Endothelial cell of umbilical vein (primary cell): ENCODE measurements at places on chromosomes 12 and 14. TPM values are rescaled to one million over a fixed set of nuclear protein-coding genes. Genes with fewer than 3 reads are reported as not detected.

The RERGL gene
- not detected in 2 replicates for polyA plus RNA-seq

The RAB21 gene
- 1.8 and 1.9 TPM in 2 replicates for polyA plus RNA-seq

The BRMS1L gene
- polyA plus RNA-seq, result 2.5 and 4.0 TPM in 2 replicates

The NKX2-1 gene
- polyA plus RNA-seq, result not detected in 2 replicates

The TSPAN31 gene
- 33.3 and 43.9 TPM in 2 replicates for polyA plus RNA-seq

The A2ML1 gene
- polyA plus RNA-seq, result not detected in 2 replicates
